ENCODE measurements at places on chromosomes 3 and 15.
A peak's percentile ranks its signal among the peaks of the same experiment; 100 is the strongest.

DNA sequence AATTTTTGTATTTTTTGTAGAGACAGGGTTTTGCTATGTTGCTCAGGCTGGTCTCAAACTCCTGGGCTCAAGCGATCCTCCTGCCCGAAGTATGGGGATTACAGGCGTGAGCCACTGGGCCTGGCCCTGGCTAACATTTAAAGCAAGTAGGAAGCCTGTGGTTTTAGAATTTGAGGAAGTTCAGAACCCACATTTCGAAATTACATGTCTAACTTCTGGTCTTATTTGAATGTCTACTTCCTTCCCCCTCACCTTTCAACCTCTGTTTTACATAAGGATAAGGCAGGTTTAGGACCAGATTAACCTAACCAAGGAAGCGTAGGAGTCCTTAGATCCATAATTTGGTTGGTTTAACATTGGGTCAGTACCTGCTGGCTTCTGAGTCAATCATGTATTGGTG lies 120.5 kb upstream of the PROK2 start:
- peak; percentile 38 for ATAC-seq

- ATAC-seq = peak; percentile 65
Measured at GRCh38 chr15:80977627-80978036, 12.0 kb downstream of the MESD start.

DNA sequence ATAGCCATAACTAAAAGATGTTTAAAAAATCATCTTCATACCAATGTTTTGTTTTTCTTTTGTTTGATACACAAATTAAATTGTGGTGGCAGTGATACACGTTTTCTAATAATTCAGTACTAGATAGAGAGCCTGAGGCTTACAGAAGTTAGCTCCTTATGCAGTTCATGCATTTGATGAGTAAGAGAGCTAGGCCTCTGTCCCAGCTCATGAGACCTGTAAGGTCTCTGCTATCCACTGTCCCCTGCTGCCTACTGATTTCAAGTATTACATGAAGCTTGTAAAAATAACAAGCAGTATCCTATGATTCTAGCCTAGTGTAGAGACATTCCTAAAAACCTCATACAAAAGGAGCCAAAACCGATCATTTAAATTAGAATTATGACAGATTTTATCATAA lies 144.5 kb downstream of the MBNL1 start:
- peak; percentile 29 for ATAC-seq

DNA sequence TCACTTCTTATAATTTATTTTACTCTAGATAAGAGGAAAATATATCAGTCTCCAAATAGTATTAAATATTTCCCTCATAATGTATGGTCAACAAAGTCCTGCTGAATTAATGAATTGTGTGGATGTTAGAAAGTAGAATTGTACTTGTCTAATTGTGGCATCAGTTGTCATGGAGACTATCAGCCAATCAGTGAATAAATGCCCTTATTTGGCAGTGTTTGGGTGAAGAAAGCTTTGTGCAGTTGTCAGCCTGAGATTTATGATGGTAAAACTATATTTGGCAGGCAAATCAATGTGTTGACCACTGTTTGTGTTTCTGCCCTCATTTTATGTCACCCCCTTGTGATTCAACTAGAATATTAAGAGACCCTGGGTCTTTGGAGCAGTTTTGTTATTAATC lies 293.6 kb upstream of the MDFIC2 start:
- no peak for ATAC-seq

- ATAC-seq = no peak
Measured at GRCh38 chr3:10015461-10015904, 10.8 kb upstream of the FANCD2 start.

GRCh38 chr3:150177673-150178381 lies 207.1 kb upstream of the PFN2 start:
- ATAC-seq = no peak

GRCh38 chr15:74723754-74724334 lies 1.5 kb downstream of the CYP1A1 start:
- ATAC-seq = no peak

DNA sequence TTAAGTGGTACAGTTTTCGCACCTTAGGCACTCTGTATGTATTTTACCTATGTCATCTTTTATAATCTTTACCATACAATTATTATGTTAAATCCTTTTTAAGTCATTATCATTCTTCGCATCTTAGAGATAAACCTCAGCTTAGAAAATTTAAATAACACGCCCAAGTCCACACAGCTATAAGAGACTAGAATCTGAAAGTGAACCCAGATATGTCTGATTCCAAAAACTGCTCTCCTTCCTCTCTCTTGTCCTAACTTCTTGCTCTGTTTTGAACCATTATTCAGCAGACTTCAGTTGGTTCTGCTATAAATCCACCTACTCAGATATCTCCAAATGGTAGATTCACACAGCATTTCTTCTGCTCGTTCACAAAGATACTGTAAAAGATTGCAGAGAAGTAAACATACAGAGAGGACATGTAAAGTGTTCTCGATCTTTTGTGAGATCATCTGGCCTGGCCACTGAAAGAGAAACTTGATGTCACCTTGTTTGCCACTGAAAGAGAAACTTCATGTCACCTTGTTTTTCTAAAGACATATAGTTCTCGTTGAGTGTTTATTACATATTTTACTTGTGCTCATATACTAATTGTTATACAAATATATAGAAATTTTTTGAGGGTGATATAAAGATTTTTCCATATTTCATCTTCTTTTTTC lies 533.2 kb downstream of the GRM7 start:
- ATAC-seq = no peak

- ATAC-seq = no peak
Measured at GRCh38 chr15:42153874-42154211, 2.6 kb downstream of the PLA2G4F start.

GRCh38 chr3:172465281-172465680 lies 17.0 kb upstream of the GHSR start:
- ATAC-seq = no peak

DNA sequence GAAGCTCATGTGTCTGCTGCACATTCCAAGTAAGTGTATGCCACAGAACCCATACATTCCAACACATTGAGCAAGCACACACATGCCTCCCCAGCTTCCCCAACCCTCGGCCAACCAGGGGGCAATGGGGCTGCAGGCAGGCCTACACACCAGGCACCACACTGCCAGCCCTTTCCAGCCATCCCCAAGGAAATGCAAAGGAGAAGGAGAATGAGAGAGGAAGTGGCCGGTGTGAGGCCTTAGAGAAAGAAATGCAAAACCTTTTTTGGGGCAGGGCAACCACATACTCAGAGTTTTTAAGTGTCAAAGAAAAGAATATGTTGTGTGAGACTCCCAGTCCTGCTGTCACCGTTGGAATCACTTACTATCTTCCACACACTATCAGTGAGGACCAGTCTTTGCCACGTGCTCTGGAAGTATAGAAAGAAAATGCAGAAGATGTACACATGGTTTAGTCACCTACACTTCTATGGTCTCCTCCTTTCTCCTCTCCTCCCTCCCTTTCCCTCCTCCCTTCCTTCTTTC lies 11.1 kb downstream of the IGF2BP2 start:
- no peak for ATAC-seq

- ATAC-seq = no peak
Measured at GRCh38 chr3:39112113-39112512, 4.6 kb downstream of the TTC21A start.

DNA sequence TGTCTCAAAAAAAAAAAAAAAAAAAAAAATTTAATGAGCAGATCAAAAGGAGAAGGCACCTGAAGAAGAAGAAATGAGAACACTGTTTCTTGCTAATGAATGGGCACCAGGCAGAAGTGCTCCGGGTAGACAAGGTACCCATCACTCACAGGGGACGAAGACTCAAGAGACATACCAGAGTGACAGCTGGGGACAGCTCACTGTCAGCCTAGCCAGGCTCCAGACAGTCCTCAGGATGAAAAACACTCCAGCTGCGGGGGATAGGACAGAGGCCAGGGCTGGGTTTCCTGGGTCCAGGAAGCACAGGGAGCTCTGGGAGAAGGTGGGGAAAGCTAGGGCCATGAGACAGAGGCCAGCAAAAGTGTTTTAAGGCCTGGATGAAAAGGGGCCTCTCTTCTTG lies 48.5 kb upstream of the PARL start:
- no peak for ATAC-seq

DNA sequence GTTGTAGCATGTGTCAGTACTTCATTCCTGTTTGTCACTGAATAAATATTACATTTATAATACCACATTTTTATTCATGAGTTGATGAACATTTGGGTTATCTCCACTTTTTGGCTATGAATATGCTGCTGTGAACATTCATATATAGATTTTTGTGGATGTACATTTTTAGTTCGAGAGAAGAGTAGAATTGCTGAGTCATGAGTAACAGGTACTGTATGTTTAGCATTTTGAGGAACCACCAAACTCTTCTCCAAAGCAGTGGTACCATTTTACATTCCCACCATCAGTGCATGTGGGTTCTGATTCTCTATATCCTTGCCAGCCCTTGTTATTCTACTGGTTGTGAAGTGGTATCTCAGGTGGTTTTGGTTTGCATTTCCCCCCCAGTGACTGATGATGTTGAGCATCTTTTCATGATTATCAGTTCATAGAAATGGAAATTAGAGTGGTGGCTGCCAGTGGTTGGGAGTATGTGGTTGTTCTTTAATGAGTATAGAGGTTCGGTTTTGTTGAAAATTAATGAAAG lies 59.6 kb downstream of the CCDC66 start:
- ATAC-seq = no peak

DNA sequence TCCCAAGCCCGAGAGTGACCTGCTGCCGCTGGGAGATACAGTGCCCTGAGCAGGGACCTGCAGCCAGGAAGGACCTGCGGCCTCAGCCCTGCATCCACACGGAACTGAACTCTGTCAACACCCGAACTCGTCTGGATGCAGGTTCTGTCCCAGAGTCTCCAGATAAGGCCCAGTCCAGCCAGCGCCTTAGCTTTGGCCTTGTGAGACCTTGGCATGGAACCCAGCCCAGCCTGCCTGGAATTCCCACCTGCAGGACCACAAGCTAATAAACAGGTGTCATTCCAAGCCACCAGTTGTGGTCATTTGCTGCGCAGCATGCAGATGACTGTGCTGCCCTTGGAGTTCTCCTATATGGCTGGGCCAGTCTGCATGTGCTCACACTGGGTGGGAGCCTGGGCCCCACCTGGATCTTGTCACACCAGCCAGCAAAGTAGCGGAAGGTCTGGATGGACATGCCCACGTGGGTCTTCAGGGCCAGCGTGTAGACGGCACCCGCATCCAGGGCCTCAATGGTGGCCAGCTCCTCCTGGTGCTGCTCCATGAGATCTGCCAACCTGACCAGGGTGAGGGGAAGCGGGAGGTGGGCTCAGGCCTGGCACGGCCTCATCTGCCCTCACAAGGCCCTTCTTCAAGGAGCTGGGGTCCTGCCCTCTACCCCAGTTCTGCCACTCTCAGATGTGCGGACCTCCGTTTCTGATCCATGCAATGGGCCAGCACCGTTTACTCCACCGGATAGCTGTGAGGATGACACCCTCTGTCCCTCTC lies 47.2 kb upstream of the SLC41A3 start:
- ATAC-seq = no peak

DNA sequence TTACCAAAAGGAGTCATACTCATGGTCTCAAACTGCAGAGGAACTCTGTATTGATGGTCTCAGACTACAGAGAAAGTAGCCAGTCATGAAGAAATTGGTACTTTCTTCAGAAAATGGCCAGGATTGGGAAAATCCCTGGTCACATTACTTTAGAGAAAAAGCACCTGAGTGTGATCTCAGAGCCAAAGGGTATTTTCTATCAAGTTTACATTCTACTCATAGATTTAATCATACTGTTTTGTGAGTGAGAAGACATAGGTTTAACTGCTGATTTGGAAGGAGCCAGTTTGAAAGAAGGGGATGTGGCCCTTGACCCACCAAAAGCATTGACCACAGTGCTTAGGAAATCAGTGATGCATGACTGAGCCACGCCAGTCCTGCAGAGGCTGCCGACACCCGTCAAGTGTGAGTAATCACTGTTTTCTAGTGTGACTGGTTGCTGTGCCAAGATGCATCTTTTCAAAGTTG lies 203.6 kb downstream of the AKAP13 start:
- ATAC-seq = peak; percentile 46

DNA sequence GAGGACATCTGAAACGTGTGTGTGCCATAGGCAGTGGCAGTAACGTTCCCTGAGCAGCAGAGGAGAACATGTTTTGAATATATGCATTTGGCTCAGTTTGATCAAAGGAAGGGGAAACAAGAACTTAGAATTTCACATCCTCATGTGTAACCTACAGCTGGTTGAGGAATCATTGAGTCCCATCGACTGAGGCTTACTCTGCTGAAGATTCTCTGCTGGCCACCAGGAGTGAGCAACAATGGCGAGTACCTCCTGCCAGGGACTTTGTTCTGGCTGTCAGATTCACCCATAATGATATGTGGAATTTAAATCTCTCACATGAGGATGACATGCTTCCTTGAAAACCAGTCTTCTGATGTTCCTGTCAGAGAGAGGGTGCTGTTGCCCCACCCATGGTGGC lies 21.3 kb downstream of the GORASP1 start:
- ATAC-seq = no peak

- ATAC-seq = no peak
Measured at GRCh38 chr3:157135671-157136396, 24.1 kb downstream of the CCNL1 start.

DNA sequence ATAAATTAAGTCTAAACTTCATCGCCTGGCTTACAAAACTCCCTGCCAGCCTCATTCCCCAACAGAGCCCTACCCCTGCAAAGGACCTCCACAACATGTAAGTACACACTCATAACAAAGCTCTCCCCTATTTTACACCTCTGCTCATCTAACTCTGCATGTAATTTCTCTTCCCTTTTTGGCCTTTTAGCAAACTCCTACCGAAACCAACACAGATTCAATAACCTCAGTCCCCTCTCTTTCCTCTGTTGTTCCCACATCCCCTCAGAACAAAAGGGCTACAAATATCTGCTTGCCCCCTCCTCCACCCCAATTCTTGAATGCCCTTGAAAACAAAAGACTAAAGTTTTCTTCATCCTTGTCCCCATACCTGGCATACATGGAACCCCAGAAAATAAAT lies 662 bp downstream of the UBL7 start:
- ATAC-seq = no peak

- ATAC-seq = no peak
Measured at GRCh38 chr3:52831500-52832301, 1.2 kb upstream of the ITIH4 start.

DNA sequence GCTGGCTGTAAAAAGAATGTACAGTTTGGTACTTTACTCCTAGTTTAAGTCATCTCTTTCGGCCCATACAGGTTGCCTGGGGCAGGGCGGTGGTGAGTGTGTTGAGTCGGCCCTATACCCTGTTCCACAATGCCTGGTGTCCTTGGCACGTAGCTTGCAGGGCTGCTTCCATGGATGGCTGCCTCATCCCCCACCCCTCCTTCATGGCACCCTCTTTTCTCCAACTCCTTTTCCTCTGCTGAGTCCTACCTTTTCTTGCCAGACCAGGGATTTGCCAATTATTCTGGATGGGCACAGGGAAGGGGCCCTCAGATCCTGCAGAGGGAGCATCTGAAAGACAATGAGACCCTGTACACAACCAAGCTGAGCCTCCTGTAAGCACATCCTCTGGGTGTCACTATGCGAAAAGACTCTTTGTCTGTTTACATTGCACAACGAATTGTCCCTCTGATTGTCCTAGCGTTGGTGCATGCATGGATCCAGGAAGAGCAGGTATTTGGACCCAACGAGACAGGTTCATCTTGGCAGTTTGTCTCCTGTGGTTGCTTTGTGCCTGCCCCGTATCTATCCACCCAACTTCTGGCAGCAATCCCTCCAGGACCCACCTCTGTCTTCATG lies 73.6 kb upstream of the CGNL1 start:
- no peak for ATAC-seq
